ENCODE measurements at places on chromosomes 7 and 10.
A peak's percentile ranks its signal among the peaks of the same experiment; 100 is the strongest.

DNA sequence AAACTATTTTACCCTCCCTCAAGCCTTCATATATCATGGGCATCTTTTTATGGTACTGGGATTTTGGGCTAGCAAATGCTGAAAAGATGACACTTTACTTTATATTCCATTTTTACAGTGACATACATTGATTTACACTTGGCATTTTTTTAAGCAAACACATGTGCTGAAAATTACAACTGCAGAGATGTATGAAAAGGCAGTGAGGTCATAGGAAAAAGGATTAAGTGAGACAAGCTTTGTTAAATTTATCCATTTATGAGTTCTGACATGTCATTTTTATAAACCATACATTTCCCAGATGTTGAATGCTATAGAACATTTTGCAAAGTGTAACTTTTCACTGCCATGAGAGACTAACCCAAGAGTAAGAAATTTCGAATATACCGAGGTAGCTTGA is 68.8 kb upstream of the RSU1 start:
- DNase-seq: no peak

GRCh38 chr7:97871659-97872024 is 566 bp downstream of the ASNS start:
- DNase-seq: no peak

GRCh38 chr7:12322284-12322902 is 81.3 kb downstream of the VWDE start:
- DNase-seq: no peak

- no peak for DNase-seq
Measured at GRCh38 chr7:50504646-50505546, 54.7 kb upstream of the FIGNL1 start.

- no peak for DNase-seq
Measured at GRCh38 chr10:4708123-4708759, 117.8 kb upstream of the AKR1E2 start.

- DNase-seq: no peak
Measured at GRCh38 chr7:121083790-121084251, 95.3 kb downstream of the CPED1 start.

GRCh38 chr10:209357-209756 is 74.1 kb downstream of the ZMYND11 start:
- no peak for DNase-seq

DNA sequence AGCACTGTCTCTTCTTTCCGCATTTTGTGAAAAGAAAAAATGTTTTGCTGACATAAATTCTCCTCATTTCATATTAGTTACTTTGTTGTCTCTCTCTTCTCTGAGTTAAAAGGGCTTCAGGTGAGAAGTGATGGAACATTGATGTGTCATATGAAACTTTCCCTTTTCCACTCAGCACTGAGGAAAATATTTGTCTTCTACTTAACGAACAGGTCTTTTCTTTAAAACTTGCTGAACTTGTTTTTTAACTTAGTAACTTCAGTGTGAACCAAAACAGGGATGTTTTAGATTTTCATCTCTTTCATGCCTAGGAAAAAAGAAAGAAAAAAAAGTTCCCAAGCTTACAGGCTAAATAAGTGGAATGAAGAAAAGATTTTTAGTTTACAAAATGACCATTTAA is 19.0 kb upstream of the TSPAN12 start:
- DNase-seq: no peak

- no peak for DNase-seq
Measured at GRCh38 chr10:132709471-132709951, 76.4 kb downstream of the NKX6-2 start.

DNA sequence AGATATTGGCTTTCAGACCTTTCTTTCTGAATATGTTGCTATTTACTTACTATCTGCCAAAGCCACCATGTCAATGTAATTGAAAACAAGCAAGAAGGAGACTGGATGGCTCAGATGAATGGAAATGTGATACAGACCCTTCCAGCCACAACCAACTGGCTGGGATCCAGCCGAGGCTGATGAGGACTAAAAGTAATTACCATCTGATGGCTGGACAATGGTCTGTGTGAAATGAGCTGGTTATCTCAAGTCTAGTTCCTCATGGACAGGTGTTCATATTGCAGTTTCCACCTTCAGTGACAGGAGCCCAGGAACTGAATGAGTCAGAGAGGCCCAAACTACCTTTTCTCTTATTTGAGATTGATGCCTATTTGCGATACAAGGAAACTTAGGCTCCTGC is 267.5 kb downstream of the GATA3 start:
- DNase-seq: peak; percentile 55

DNA sequence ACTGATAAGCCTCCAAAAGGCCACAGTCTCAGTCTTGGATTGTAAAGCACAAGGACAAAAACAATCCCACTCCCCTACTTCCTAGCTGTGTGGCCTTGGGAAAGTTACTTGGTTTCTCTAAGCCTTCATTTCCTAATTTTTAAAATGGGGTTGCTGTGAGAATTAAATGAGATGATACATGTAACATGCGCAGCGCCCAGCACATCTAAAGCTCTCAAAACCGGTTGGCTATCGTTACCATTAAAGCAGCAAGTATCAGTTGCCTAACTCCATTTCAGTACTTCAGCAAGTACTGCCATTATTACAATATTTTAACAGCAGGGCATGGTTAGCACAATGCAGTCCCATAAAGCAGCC is 1.9 kb downstream of the NRCAM start:
- DNase-seq: no peak

DNA sequence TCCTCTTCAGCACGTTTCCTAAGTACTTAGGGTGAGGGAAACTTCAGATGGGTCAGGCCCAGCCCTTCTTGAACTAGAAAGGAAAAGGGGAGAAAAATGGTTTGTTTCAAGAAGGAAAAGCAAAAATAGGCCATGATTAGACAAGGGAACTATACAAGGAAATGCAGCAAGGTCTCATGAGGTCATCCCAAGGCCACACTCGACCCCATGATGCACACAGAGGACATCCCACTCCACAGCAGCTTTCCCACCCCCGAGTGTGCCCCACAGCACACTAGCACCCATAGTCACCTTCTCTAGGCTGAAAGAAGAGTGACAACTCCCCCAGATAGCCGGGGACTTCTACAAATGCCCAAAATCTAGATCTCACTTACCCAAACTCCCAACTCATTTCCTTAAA is 173.4 kb downstream of the FAM107B start:
- DNase-seq: no peak

- DNase-seq: no peak
Measured at GRCh38 chr7:108347616-108348015, 108.6 kb downstream of the NRCAM start.

DNA sequence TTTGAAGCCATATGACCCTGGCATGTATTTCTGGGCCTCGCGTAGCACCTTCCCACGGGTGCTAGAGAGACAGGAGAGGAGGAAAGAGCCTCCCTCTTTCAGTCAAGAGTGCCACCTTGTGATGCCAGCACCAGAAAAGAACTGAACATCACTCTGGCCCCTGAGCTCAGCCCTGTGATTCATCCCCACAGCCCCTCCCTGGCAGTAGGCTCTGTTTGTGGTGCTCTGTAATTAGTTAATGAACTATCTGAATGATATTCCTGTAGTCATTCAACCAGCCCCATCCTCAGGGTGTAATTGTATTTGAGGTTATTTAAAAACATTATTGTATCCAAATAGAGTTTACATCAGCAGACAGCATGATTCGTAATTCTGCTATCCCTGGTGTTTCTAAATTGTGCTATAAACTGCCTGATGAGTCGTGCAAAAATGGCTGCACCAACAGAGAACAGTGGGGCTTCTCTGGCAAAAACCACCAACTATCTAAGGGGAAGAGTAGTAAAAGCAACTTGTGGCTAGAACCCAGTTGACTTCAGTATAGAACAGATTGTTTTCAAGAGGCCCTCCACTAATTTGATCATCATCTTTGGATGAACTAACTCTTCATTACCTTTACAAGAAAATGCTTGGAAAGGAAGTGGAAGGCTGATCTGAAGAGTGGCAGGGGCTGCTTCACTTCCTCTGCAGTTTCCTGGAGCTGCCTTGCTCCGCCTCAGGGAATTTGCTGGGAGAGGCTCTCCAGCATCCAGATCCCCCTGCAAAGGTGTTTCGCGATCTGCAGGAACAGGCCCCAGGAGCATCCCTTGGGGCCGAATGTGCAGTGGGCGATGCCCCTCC is 23.7 kb upstream of the TIAL1 start:
- no peak for DNase-seq

GRCh38 chr7:29237489-29237888 is 42.9 kb downstream of the CHN2 start:
- DNase-seq: no peak

- DNase-seq: no peak
Measured at GRCh38 chr7:2037808-2038522, 194.8 kb downstream of the MAD1L1 start.

DNA sequence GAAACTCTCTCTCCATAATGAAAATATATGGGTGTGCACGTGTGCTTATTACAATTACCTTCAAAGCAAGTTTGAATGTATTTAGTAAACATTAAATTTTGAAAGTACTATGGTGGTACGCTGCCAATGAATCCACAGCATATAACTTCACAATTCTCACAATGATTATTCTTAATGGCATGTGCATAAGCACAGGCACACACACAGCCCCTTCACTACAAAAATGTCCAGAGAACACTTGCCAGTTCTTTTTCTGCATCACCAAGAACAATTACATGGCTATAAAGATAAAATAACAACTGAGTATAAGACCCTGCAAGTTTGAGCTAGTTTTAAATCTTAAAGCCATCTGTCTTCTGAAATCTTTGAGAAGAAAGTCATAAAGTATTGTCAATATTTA is 22.2 kb downstream of the SGCE start:
- no peak for DNase-seq

GRCh38 chr7:128880791-128881457 is 18.3 kb downstream of the ATP6V1F start:
- DNase-seq: no peak

DNA sequence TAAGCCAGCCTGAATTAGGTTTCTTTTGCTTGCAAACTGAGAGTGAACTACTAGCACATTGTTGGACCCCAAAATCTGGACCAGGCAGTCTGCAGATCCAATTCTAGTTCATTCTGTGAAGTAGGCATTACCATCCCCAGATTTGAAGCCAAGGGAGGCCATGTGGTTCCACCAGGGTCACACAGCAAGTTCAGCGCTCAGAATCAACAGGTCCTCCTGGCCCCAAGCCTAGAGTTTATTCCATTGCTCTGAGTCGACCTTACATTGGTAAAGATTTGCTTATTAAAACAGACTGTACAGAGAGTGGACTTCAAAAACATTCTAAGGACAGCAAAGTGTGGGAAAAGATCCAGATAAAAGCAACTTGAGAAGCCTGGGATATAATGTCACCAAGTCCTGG is 50.9 kb downstream of the AFAP1L2 start:
- no peak for DNase-seq

GRCh38 chr7:3321206-3321605 is 20.2 kb downstream of the SDK1 start:
- no peak for DNase-seq

GRCh38 chr10:85925201-85925750 is 441.3 kb downstream of the GRID1 start:
- DNase-seq: no peak

Data from GM06990 (cell line).